ENCODE measurements at places on chromosomes 4 and X.

DNA sequence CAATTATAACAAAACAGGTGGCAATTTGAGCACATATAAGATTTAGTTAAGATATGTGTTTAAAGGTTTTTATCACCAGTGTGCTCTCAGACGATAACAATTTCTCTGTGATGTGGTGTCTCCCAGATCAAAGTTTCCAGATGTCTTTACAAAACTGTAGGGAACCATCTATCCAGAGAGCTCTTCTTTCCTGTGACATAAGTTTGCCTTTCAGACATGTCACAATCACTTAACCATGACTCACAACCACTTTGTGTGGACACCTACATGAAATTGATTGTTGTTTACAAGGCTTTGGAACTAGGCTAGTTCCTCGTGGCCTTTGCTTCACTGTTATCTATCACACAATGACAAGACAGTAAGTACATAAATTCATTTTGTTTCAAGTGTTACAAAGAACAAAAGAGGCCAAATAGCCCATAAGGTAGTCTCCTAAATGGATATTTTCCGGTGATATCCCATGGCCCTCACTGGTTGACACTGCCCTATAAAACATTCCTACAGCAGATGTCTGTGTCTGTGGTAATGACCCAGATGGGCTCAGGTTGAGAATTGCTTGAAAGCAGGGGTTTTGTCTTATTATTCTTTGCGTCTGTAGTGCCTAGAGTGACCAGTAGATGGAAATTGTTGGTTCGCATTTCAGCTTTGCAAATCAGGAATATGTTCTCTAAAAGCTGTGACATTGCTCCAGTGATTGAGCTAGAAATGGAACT, 297.8 kb upstream of the FAM241A start:
- no peak for DNase-seq

DNA sequence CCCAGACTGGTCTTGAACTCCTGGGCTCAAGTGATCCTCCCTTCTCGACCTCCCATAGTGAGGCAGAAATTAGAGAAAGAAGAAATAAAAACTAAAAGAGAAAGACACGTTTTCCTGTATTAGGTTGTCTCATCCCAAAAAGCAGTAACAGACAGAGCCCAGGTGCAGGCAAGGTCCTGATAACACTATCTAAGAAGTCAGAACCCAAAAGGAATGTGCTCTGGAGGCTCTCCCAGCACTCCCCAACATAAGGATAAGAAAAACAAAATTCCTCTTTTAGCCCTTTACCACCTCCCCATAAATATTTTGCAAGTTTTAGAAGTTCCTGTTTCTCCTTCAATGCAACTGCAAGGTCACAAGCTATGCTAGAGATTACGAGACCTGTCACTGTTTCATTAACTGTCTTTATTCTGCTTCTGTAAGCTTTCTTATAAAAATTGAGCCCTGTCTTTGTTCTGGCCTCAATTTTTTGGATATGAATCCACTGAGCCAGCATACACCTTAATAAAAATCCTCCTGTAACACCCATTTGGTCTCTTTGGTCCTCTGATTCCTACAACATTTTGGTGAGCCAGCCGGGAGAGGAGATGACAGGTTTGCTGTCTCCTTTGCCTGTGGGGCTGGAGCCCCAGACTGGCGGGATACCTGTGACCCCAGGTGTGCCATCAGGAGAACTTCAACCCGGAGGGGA, 25.9 kb downstream of the LIAS start:
- no peak for DNase-seq

DNA sequence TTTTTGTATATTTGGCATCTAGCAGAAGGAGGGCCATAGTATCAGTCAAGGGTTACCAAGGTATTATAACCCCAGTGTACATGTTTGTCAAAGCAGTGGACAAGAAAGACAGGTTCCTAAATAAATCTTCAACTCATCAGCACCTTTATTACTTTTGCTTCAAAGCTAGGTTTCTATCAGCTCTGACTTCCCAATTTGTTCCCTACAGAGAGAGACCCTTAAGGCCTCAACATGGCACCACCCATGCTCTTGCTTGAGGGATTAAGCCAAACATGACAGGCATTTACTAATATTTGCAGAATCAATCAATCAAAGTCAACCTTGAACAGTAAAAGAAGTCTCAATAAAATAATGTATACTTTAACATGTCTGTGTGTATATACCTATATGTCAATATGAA, 9.4 kb downstream of the TBCK start:
- no peak for DNase-seq

GRCh38 chr4:123455360-123455759, 58.8 kb downstream of the SPRY1 start:
- no peak for DNase-seq

GRCh38 chr4:48905363-48906015, 1.1 kb downstream of the OCIAD2 start:
- peak; percentile 37 for DNase-seq

GRCh38 chrX:136162827-136163570, 15.7 kb downstream of the FHL1 start:
- DNase-seq = no peak

GRCh38 chr4:183118585-183118984, 19.5 kb downstream of the WWC2 start:
- DNase-seq = peak; percentile 73

DNA sequence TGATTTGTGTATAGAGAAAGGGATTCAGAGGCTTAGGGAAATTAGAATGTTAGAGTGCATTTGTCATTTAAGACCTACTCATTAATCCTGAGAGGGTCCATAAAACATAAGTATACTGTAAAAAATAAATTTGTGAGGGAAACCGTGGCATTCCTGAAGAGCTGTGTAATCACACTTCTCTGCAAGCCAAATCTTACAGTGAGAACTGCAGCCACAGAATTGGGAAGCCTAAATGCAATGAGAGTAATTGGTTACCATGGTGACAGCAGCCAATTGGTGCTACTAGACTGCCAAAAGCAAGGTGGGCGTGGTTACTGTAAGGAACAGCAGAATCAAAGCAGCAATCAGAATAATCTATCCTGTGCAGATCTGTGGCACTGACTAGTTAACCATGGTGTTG, 345.2 kb upstream of the GRID2 start:
- DNase-seq = peak; percentile 31

GRCh38 chr4:6548201-6548881, 26.6 kb upstream of the MAN2B2 start:
- no peak for DNase-seq

GRCh38 chr4:159549098-159549518, 446.2 kb downstream of the RAPGEF2 start:
- DNase-seq = peak; percentile 66

DNA sequence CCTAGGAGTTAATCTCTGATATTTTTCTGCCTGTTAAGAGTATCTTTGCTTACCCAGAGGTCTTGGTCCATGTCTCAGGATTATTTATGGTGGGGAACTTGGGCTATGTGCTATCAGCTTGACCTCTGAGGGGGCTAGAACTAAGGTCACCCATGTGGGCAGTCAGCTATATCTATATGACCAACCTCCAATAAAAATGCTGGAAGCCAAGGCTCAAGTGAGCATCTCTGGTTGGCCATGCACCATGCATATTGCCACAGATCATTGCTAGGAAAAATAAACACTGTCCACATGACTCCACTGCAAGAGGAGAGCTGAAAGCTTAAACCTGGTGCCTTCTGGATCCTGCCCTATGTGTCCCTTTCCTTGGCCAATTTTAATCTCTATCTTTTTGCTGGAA, 196.5 kb upstream of the SLC7A11 start:
- DNase-seq = no peak

DNA sequence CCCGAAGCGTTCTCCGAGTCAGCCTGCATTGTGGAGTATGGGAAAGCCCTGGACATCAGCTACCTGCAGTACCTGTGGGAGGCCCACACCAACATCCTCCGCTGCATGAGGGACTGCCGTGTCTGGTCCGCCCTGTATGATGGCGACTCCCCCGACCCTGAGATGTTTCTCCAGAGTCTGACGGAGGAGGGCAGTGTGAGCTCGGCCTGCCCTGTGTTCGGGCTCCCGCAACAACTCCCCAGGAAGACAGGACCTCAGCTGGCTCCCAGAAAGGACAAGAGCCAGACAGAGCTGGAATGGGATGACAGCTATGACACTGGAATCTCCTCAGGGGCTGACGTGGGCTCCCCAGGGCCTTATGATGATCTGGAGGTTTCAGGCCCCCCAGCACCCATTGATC, 111.3 kb downstream of the GATB start:
- DNase-seq = no peak

GRCh38 chrX:11427453-11428071, 134.3 kb downstream of the AMELX start:
- DNase-seq = no peak

- no peak for DNase-seq
These were observed 18.2 kb downstream of the CCNG2 start for GRCh38 chr4:77175201-77175611.

DNA sequence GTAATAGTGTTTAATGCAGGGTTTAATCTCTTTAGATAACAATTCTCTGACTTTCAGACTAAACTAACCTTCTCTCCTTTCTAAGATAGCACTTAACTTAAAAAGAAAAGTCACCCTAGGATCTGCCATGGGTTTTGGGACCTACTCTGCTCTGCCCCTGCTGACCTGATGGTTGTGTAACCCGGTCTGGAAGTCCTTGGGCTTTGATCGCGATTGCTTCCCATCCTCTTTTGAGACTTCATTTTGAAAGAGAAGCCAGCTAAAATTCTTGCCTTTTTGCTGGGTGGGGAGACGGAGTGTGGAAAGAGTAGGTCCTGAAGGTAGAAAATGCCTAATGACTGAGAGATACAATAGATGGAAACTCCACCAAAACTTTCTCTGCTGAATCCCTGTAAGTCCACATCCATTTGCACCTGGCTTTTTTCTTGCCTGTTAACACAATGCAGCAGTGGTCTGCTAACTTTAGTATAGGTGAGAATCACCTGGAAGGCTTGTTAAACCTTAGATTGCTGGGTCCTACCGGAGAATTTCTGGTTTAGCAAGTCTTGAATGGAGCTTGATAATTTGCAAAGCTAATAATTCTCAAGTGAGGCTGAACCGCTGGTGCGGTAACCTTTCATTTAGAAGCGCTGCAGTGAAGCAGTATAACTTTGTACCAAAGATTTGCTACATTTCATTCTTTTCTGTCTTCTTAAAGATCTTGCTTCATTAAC, 45.6 kb upstream of the CCSER1 start:
- no peak for DNase-seq

GRCh38 chr4:15451181-15451865, 18.4 kb upstream of the CC2D2A start:
- DNase-seq = no peak

GRCh38 chrX:148574237-148574973, 74.0 kb downstream of the AFF2 start:
- DNase-seq = no peak

GRCh38 chr4:34572026-34572425, 1672.3 kb downstream of the ARAP2 start:
- no peak for DNase-seq

- DNase-seq = no peak
These were observed 230.1 kb upstream of the FAT1 start for GRCh38 chr4:186953599-186954260.

DNA sequence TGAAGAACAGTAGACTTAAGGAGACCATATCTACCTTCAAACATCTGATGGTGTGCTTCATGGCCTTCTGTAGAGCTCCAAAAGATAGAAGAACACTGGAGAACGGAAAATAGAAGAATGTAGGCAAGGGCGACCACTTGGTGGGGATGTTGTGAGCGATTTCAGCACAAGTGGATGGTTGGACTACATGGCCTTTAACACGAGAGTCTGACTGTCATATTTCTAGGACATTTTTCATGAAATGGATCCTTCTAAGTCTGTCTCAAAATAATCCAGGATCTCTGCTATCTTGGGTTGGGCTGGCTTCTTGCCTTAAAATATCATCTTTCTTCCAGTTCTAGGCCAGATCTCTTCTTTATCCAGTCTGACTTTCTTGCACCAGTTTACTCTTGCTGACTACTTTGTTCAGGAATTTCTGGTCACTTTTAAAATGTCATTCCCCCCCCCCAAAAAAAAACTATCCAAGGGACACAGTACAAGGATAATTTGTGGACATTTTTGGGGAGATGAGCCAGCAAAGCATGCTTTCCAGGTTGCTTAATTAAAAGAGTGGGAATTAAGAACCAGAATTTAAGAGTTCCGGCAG, 1.2 kb upstream of the MID1IP1 start:
- DNase-seq = no peak

DNA sequence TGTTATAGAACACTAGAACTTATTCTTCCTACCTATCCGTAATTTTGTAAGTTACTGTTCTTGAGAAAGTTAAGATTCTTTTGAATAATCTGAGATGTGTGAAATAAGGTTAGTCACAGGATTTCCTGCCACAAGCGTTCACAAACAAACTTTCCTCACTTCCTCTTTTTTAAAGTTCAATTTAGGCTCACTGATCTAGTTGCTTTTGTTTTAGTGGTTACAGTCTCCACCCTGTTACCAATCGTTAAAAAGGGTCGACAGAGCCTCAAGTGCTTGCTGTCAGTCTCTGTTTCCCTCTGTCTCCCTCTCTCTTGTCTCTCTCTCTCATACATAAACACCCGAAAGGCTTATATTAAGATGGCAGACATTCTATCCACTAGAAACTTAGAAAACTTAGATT, 35.9 kb upstream of the STK26 start:
- no peak for DNase-seq

DNA sequence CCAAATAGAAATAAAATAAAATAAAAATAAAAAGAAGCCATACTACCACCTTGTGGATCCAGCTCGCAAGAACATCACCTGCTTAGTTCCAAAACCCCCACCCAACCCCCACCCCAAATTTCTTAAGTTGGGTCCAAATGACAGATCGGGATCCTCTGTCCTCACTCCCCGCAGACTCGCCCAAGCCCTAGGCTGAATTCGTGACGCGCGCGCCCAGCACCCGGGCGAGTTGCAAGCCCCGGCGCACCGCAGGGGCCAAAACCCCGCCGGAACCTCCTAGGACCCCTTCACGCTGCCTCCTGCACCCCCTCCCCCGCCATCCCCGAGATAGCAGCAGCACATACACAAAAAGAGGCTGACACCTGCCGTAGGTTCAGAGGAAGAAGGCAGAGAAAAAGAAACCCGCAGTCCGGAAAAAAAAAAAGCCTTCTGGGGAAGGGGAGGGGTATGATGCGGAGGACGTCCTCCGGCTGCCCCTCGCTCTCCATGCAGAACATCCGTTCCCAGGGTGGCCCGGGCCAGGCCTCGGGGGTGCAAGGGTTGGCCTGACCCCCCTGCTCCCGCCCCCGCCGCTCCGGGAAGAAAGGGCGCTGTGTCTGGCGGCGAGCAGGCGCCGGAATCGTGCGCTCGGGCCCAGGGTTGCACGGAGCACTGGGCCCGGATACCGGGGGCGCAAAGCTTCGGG, 2.6 kb downstream of the NLGN4X start:
- no peak for DNase-seq

All from stromal cell of bone marrow (primary cell).